ENCODE measurements at places on chromosomes 7 and 10. TPM values are rescaled to one million over a fixed set of nuclear protein-coding genes. Genes with fewer than 3 reads are reported as not detected.

The C7orf33 gene
- not detected for total RNA-seq

The TLX1 gene
- total RNA-seq: not detected

The ACTL6B gene
- not detected for total RNA-seq

The PALS2 gene
- 31.4 TPM for total RNA-seq

The LRRD1 gene
- 0.11 TPM for total RNA-seq

The SOSTDC1 gene
- not detected for total RNA-seq

The ANKRD2 gene
- 5.4 TPM for total RNA-seq

The KLF14 gene
- not detected for total RNA-seq

The GNGT1 gene
- total RNA-seq: not detected

The OR2A5 gene
- total RNA-seq: not detected

The LZTS2 gene
- total RNA-seq: 76.9 TPM

The SPACDR gene
- 0.87 TPM for total RNA-seq

The NME8 gene
- total RNA-seq: not detected

The ASAH2B gene
- 7.7 TPM for total RNA-seq

The PAPOLB gene
- total RNA-seq: not detected

The PROSER2 gene
- total RNA-seq: 11.8 TPM

The FOXP2 gene
- 0.54 TPM for total RNA-seq

The HTR5A gene
- total RNA-seq: not detected

The KMT2E gene
- 98.9 TPM for total RNA-seq

The KCNIP2 gene
- 0.65 TPM for total RNA-seq

The NEUROG3 gene
- total RNA-seq: not detected

The C7orf57 gene
- total RNA-seq: 0.39 TPM

The THNSL1 gene
- total RNA-seq: 4.7 TPM

Measured in placental epithelial cell (primary cell).